ENCODE measurements at places on chromosomes 13 and 19.

DNA sequence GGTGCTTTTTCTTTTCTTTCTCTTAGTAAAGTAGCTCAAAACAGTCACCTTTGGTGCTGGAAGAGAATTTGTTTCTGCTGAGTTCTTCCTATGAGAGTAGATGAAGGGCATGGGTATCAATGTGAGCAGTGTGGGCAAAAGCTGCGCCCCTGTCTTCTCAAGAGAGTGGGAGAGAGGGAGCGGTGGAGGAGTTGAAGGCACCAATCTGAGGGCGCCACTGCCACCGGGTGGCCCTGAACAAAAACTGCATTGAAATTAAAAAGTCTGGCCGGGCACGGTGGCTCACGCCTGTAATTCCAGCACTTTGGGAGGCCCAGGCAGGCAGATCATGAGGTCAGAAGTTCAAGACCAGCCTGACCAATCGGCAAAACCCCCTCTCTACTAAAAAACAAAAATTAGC is 28.7 kb upstream of the EPHX3 start:
- no peak for DNase-seq

DNA sequence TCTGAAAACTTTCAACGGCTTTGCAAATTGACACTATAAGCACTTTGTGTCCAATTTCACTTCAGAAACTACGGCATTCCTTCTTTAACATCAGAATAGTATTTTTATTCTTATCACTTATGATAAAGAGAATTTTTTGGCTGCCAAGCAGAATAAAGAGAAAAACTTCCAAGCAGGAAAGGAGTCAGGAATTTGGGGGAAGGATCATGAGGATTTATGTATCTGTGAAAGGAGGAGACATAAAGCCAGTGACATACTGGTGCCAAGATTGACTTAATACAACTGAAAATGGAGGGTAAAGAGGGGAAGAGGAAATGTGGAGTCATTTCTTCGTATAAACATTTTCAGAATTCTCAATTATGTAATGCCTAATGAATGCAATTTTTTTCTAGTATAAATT is 94.7 kb downstream of the RBM26 start:
- DNase-seq, result no peak

DNA sequence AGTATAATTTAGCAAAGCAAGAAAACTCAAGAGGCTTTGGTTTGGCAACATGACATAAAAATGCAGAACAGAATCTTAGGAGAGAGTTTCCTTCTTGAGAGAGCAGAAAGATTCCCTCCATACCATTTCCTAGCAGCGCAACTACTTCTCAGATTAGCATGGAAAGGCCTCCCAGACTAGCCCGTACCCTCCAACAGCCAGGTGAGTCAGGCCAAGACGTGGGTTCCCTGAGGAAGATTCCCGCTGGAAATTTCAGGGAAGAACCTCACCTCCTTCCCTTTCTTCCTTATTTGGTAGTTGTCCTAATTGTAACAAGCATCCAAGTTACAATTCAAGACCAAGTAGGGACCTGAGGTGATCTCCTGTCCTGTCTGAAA is 12.3 kb downstream of the COL4A2 start:
- no peak for DNase-seq

DNA sequence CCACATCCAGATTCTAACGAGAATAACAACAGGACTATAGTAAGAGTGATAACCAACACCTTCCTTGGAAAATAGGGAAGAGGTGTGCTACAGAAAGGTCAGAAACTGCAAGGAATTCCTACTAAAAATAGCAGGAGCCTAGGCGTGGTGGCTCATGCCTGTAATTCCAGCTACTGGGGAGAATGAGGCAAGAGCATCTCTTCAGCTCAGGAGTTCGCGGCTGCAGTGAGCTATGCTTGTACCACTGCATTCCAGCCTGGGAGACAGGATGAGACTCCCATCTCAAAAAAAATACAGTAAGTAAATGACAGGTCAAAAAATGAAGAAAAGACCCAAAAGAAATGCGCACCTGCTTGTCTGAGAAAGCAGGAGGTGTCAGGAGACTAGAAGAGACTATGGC is 101.5 kb upstream of the TSHZ3 start:
- no peak for DNase-seq

GRCh38 chr19:48108997-48109782 is 1.4 kb downstream of the PLA2G4C start:
- no peak for DNase-seq

DNA sequence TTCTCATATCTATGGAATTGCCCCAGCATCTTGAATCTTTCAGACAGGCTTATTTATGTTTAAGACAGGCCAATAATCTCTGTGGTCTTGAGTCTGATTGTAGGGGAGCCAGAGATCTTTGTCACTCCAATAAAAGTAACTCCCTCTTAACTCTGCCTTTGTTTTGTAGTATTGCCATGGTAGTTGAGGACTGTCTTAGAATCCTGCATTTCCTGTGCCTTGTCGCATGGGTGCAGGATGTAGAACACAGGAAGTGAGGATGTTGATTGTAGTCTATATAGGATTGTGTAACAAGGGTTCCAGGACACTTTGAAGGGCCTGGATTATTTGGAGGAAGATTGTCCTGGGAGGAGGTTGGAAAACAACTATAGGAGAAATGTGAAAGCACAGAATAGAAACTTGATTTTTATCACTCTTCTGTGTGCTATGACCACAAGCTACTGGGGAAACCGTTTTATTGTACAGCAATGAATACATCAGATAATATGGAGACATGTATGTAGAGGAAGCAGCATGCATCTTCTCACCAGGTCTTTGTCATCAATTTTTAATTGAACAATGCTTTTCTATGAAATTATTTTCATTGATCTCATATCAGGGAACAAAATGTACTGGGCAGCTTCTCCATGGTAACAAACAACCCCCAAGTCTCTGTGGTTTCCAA is 411.7 kb downstream of the FGF9 start:
- DNase-seq, result no peak

GRCh38 chr19:10720607-10721125 is 2.8 kb downstream of the DNM2 start:
- no peak for DNase-seq

- DNase-seq, result no peak
Measured at GRCh38 chr19:50739132-50739913, 16.2 kb downstream of the CLEC11A start.

DNA sequence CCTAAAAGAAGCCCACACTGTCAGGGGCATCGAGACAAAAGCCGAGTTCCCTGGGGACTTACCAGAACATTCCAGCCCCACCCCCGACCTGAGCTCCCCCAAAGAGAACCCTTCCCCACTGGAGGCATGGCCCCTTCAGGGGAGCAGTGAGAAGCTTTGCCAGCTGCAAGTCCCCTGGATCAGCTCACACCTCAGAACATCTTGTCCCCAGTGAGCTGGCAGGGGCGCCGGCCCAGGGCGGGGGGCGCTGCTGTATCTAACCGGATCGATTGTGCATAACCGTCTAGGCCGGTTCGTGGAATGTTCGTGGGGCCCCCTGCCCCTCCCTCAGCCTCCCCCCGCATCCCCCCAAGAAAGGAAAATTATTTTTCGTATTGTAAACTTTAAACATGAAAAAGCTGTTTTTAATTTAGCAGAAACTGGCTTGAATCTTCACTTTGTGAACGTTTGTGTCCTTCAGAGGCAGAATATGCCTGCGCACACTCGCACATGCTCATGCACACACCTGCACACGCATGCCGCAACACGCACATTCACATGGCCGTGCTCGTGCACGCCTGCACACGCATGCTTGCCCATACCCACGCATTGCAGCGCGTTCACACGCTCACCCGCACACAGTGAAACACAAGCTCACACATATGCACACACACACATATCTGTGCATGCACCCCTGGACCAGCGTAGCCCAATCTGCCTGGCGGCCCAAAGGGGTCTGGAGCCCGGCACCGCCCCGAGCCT is 12.0 kb upstream of the CRTC1 start:
- no peak for DNase-seq

DNA sequence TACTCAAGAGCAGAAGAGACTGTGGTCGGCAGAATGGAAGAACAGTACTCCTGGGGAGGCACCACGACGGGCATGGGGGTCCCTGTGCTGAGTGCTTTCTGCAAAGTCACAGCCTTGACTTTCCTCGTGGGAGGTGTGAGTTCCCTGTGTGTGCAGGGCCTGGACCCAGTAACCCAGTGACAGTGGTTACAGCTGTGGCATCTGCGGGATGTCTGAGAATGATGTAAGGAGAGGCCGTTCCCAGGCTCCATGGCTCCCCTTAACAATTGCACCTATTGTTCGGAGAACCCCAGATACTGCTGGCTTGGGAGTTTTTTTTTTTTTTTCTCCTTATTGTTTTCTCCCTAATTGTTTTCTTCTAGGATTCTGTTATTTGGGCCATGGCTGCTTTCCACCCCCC is 5.1 kb upstream of the NANOS2 start:
- no peak for DNase-seq

DNA sequence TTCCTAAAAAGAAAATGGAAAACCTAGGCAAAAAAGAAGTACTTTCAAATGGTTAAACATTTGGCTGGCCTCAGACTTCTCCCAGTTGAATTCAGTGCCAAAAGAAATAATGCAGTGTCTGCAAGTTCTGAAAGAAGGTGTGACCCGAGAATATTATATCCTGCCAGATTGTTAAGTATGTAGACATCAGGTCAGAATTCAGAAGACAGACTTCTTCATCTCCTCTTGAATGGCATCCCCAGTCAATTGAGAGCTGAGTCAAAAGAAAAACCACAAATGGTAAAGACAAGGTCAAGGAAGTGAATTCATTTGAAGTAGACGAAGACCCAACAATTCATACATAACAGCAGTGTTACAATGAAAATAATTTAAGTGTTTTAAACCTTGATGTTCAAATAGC is 194.5 kb downstream of the NBEA start:
- no peak for DNase-seq

GRCh38 chr19:19261350-19262189 is 11.5 kb downstream of the TM6SF2 start:
- no peak for DNase-seq

DNA sequence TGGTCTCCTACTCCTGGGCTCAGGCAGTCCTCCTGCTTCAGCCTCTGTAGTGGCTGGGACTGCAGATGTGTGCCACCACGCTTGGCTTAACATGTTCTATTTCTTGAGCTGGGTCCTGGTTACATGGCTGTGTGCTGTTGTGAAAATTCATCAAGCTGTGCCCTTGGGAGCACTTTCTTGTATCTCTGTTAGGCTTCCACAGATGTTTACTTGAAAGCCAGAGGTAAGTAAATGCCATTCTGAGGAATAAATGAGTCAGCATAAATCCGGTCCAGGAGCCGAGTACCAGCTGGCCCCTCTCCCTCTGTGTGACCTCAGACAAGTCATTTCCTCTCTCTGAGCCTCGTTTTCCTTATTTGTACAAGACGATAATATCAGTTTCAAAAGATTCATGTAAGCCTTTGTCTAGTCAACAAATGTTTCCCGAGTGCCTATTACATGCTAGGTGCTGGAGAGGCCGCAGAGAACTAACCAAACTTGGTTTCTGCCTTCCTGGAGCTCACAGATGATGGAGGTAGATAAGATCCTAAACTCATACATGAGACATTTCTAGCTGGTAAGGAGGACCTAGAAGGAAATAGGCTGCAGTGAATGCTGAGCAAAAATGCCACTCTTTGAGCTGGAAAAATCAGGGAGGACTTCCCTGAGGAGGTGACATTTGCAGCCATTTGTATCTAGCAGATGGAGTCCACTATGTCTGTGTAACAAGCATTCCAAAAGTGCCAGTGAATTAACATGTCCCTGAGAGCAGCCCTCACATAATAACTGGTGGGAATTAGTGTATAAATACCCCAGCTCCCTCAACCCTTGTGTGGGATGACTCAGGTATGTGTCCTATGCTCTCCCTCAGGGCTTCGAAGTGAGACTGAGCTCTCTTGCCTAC is 2.7 kb upstream of the RASAL3 start:
- no peak for DNase-seq

- DNase-seq, result no peak
Measured at GRCh38 chr13:106401081-106401480, 134.4 kb downstream of the EFNB2 start.

GRCh38 chr13:113875837-113876281 is 12.0 kb upstream of the GAS6 start:
- DNase-seq, result no peak

- DNase-seq, result no peak
Measured at GRCh38 chr19:46954993-46955812, 64.4 kb upstream of the NPAS1 start.

- DNase-seq, result no peak
Measured at GRCh38 chr13:111610081-111610480, 289.6 kb downstream of the TEX29 start.

- DNase-seq, result no peak
Measured at GRCh38 chr13:104553186-104553585, 1487.0 kb upstream of the SLC10A2 start.

- DNase-seq, result no peak
Measured at GRCh38 chr19:28595722-28596480, 617.0 kb downstream of the UQCRFS1 start.

DNA sequence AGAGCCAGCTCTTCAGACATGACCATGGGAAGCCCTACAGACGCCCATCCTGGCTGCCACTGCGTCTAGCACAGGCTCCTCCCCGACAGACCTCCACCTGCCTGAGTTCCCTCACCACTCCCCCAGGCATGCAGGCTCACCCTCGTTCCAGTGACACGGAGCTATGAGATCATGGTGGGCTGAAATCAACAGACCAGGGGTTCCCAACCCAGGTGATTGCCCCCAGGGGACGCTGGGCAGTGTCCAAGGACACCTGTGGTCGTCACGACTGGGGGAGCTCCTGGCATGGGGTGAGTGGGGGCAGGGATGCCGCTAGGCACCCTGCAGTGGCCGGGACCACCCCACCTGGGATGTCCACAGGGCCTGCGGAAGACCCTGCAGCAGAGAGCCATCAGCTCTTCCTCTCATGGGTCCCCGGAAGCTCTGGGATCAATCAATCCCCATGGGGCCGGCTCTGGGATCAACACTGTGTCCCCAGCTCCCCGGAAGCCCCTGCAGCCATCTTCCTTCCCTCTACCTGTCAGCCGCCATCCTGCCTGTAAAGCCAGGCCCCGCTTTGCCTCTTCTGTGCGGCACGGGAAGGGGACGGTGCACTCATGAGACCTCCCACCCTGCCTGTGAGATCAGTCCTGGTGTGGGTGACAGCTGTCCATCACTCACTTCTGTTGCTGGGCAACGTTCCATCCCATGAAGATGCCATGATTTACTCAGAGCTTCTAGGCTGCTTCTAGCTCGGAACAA is 12.8 kb upstream of the MADCAM1 start:
- DNase-seq, result no peak

GRCh38 chr19:35937345-35938281 is 1.4 kb downstream of the LRFN3 start:
- DNase-seq, result no peak
